ENCODE measurements at places on chromosomes 6 and 20.

DNA sequence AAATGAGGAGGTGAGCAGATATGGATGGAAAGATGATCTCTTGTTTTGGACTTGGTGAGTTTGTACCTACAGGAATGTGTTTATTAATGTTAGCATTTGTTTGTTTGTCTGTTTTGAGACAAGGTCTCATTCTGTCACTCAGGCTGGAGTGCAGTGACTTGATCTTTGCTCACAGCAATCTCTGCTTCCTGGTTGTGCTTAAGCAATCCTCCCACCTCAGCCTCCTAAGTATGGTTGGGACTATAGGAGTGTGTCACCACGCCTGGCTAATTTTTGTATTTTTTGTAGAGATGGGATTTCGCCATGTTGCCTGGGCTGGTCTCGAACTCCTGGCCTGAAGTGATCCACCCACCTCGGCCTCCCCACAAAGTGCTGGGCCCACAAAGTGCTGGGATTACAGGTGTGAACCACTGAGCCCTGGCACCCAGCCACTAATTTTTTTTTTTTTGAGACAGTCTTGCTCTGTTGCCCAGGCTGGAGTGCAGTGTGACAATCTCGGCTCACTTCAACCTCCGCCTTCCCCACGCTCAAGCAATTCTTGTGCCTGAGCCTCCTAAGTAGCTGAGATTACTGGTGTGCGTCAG lies 7.1 kb downstream of the CASP8AP2 start:
- DNase-seq = peak; percentile 27

DNA sequence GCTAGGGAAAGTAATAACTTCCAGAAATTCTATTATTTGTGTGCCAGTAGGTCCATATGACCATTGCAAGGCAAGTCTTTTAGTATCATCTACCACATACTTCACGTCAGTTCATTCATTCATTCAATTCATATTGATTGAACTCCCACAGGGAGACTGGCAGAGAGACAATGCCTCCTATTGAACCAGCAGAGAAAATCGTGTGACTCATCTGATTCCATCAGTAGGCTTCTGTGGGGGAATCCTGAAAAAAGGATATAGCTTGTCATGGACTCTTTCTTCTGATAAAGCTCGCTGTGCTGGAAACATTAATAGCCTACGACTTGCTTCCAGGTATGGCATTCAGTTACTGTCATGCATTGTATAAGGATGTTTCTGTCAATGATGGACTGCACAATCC lies 45.3 kb upstream of the CNR1 start:
- no peak for DNase-seq

DNA sequence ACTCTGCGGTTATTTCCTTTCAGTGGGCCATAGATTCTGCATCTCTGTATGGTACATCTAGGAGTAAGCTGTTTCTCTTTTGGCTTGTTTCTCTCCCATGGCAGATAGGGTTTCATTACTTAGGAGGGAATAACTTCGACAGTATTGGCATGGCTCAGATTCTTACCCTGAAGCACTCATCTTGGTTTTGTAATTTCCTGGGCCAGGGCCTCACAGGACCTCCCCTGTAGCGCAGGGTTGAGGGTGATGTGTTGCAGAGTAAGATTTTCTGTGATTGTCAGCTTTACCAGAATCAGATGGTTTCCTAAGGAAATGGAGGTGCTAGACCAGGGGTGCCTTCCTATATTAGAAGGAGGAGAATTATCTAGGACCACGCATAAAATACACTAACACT lies 78.3 kb downstream of the STXBP5 start:
- no peak for DNase-seq

DNA sequence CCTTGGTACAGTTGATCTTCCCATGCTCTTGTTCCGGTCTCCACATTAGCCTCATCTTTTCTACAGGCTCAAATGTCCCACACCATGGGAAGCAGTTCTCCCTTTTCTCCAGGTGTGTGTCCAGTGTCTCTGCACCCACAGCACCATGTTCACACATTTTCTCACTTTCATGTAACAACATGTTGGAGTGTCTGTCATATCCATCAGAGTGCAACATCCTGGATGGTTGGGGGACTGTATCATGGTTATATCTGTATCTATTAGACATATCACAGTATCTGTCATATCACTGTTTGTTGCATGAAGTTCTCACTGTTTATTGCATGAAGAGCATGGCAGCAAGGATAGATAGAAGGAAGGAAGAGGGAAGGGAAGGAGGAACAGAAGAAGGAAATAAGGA lies 635.6 kb downstream of the EPM2A start:
- no peak for DNase-seq

- no peak for DNase-seq
These were observed 44.6 kb downstream of the MAK start for GRCh38 chr6:10793695-10794094.

- no peak for DNase-seq
These were observed 399.9 kb upstream of the MARCKS start for GRCh38 chr6:113457198-113457597.

DNA sequence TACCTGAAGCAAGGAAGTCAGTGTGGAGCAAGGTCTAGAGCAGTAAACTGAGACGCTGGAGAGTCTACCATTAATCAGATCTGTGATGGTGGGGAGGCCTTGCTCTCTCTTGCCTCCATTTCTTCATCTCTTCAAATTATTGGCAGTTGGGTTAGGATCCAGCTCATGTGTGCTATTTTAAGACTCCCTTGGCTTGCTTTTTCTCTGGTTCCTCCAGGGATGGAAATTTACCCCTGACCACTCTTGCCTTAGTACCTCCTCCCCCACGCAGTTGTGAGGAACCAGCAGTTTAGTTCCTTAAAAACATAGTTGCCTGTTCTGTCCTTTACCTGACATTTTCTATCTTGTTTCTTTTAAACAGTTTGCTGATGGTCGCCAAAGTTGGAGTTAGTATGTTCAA lies 7.4 kb downstream of the TMEM14C start:
- DNase-seq = peak; percentile 87
